ENCODE measurements at places on chromosomes 3 and 15.

DNA sequence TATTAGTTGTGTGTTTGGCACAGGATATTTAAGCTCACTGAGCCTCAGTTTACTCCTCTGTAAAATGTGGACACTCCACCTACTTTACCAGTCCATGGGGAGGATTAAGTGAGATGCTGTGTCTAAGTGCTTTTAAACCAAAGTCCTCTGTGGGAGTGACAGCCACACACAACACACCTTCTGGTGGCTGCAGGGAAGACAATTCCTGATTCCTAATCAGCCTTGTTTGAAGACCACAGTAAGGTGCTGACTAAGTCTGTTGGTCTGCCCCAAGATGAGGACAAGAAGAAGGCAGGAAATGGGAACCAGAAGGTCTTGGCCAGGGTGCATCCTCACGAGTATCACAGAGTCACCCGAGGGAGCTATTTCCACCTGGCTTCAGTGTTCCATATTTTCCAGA lies 52.3 kb downstream of the EPHB1 start:
- DNase-seq: no peak

GRCh38 chr15:73927003-73927475 lies 777 bp downstream of the LOXL1 start:
- DNase-seq: no peak

GRCh38 chr3:61768284-61769037 lies 207.1 kb downstream of the PTPRG start:
- DNase-seq: no peak

DNA sequence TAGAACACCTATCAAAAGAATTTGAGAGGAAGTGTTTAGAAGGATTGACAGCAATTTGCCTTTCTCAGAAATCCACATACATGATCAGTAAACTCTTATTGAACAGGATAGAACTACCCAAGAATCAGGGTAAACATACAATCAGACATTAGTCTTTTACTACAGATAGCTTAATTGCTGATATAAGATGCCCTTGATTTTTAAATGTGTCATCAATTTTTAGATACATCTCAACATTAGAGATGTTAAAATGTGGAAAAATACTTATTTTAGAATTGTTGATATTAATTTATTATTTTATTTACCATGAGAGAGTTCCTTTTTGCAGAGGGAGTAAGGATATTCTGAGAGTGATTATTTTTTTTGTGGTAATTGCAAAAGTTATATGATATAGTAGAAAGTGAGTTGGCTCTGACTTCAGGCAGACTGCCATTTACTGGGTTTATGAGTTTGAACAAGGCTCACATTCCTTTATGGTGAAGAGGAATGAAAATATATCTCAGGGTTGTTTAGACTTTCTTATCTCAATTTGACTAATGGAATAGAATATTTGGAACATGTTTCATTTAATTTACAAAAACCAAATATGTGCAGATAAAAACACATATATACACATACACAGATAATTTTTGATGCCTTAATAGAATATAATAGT lies 302.8 kb upstream of the GOLIM4 start:
- no peak for DNase-seq

DNA sequence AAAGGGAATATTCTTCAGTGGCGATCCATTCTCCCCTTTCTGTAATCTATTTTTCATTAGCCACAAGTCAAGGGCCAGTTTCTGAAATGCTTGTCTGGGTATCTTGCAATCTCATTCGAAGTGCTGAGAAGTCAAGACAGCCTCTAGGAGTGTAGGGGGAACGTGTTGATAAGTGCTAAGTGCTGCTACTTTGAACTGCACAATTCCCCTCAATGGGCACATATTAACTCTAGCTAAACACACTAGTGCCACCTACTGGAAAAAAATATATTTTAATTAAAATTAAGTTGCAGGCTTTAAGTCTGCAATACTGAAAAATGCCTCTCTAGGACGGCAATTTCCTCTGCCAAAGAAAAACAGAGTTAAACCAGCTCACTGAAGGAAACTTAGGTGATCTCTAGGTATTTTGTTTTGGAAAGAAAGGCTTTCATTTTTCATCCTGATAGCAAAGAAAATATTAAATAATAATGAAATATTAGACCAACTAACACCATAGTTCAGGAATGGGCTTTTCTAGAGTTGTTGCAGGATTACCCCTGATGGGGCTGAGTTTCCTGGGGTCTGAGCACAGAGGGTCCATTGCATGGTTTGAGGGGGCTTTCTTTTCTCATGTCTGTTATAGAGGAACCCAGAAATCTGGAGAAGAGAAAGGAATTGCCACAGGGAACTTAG lies 181.9 kb upstream of the KBTBD8 start:
- no peak for DNase-seq

GRCh38 chr3:89227218-89227617 lies 119.8 kb downstream of the EPHA3 start:
- no peak for DNase-seq

Data from epithelial cell of prostate (primary cell).